Renal pelvis (tissue), 12 donors: ENCODE measurements at places on chromosomes 1 and 21. TPM values are rescaled to one million over a fixed set of nuclear protein-coding genes. Genes with fewer than 3 reads are reported as not detected.

RAB25 gene
- polyA plus RNA-seq = 55.3 TPM

RAB3B gene
- polyA plus RNA-seq = 5.5 TPM

TDRD5 gene
- polyA plus RNA-seq = 2.8 TPM

IL20 gene
- polyA plus RNA-seq = not detected

GJB3 gene
- polyA plus RNA-seq = 0.26 TPM

F13B gene
- polyA plus RNA-seq = not detected
